ENCODE measurements at places on chromosomes 6 and 20.

DNA sequence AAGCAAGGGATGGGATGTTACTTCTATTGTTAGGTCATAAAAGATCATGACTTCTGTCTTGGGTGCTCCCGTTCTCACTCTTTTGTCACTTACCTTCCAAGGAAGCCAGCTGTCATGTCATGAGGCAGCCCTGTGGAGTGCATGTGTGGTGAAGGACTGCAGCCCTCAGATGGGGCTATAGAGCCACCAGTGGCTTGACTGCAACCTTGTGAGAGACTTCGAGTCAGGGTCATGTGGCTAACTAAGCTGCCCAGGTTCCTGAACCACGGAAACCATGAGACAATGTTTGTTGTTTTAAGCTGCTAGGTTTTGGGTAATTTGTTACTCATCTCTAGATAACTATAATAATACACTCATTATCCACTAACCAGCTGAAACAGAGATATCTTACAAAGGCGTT lies 477.1 kb downstream of the BTBD3 start:
- no peak for DNase-seq

DNA sequence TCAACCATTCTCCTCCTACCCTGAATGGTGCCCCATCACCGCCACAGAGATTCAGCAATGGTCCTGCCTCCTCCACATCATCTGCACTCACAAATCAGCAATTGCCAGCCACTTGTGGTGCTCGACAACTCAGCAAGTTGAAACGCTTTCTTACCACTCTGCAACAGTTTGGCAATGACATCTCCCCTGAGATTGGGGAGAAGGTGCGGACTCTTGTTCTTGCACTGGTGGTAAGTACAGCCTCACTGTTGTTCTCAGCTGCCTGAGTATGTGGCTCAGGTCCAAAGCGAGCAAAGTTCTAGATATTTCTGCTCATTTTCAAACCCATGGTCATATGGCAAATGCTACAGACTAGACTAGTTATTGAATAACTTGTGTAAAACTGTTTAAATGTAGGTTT lies 51.0 kb upstream of the C20orf144 start:
- no peak for DNase-seq

DNA sequence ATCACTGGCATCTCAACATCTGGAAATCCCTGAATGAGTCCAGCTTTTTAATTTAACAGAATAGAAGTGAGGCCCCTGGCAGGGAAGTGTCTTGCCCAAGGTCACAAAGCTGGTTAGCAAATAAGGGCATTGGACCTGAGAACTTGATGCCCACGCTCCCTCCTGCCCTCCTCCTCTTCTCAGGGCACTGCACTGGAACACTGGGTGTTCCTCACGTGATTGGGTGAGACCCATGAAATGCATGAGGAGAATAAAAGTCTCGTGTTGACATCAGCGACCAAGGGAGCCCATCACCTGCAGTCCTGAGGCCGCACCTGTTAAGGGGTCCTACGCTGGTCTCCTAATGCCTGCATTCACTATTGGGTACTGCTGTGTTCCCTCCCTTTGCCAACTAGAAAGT lies 7.4 kb downstream of the FAM50B start:
- DNase-seq, result no peak

DNA sequence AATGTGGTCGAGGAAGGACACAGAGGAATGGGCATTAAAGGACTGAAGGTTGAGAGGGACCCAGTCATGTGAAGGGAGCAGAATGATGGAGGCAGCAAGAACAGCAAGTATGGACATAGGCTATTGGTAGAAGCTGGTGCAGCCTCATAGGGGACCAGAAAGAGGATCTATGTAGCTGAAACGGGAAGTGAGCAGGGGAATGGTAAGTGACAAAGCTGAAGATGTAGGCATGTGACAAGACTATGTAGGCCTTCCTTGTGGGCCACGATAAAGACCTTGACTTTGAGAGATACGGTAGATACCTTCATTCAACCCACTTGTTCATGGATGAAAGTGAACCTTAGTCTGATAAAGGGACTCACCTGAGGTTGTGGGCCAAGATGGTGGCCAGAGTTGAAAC lies 3.5 kb downstream of the CTNNBL1 start:
- no peak for DNase-seq

- DNase-seq, result no peak
These were observed 100.8 kb upstream of the GPR6 start for GRCh38 chr6:109877028-109878004.

- peak; percentile 80 for DNase-seq
These were observed 78.7 kb upstream of the BTN3A2 start for GRCh38 chr6:26286168-26286877.

GRCh38 chr20:46955601-46956556 lies 61.2 kb downstream of the EYA2 start:
- DNase-seq, result no peak

GRCh38 chr20:48603819-48604405 lies 223.9 kb downstream of the PREX1 start:
- peak; percentile 37 for DNase-seq

- DNase-seq, result no peak
These were observed 414.3 kb downstream of the KIF16B start for GRCh38 chr20:16158976-16159286.

DNA sequence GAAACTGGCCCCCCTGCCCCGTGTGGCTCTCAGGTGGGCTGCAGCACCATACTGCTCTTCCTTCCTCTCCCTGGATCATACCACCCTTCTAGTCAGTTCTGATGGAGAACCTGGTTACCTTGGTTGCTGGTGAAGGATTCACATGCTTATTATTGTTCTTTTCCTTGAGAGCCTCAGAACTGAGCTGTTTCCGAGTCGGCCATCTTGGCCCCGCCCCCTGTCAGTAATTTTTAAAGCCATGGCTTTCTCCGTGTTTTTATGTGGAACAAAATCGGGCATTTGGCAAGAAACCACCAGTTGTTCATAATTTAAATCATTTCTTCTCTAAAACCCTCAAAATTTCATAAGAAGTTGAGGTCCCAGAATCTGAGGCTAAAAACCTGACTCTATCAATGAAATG lies 493.8 kb downstream of the NKAIN2 start:
- no peak for DNase-seq

DNA sequence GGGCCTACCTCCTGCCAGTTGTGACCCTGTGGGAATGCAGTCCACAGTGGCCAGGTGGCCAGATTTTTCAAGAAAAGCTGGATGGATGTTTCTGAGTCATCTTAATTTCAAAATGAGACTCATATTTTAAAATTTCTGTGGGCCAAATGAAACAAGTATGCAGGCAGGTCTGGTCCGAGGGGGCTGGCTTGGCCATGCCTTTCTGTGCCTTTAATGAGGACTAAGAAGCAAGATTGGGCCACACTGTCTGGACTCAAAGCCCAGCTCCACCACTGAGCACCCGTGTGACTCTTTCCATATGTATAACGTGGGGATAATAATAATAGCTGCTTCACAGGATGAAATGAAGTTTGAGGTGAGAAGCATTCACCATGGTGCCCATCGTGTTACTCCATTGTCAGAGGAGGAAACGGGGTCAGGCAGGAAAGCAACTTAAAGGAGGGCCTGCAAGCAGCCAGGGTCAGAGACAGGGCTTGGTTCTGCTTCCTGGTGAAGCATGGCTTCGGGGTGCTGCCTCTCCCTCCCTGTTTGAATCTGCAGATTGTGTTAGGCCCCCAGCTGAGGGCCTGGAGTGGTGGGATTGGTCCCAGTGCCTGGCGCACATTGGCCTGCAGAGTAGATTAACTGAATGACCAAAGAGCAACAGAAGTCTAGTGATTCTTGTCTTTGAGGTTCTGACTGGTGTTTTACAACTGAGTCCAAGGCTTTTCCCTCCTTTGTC lies 3.8 kb downstream of the SOX12 start:
- DNase-seq, result no peak

GRCh38 chr6:29011276-29011734 lies 6.2 kb upstream of the ZNF311 start:
- DNase-seq, result no peak

GRCh38 chr6:124676033-124676432 lies 286.2 kb upstream of the RNF217 start:
- DNase-seq, result no peak

GRCh38 chr6:10093282-10093681 lies 321.6 kb downstream of the TFAP2A start:
- DNase-seq, result no peak

DNA sequence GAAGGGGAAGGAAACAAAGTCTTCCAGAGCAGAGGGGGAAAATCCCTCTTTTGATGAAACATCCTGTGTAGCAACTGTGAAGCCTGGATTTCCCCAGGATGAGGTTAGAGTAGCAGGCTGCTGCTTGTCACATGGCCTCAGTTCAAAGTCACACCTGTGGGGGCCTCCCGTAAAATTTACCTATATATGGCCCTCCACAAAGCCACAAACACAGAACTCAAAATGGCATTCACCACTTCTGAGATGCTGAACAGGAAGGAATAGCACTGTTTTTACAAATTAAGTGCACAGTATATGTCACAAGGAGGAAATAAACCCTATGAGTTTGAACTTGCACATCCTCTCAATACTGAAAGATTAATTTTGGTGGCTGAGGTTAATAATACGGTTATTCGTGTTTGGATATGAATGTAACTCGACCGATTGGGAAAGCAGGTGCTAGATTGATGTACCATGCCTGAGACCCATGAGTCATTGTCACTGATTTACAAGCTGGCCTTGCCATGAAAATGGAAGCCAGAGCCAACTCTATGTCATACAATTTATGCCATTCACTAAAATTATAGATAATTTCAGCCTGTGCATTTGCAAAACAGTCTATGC lies 70.6 kb downstream of the SGK1 start:
- no peak for DNase-seq

- DNase-seq, result no peak
These were observed 247.6 kb downstream of the DLL1 start for GRCh38 chr6:170043150-170043819.

- no peak for DNase-seq
These were observed 71.9 kb upstream of the SULF2 start for GRCh38 chr20:47857187-47857568.

GRCh38 chr6:101259505-101259904 lies 134.0 kb upstream of the GRIK2 start:
- no peak for DNase-seq

DNA sequence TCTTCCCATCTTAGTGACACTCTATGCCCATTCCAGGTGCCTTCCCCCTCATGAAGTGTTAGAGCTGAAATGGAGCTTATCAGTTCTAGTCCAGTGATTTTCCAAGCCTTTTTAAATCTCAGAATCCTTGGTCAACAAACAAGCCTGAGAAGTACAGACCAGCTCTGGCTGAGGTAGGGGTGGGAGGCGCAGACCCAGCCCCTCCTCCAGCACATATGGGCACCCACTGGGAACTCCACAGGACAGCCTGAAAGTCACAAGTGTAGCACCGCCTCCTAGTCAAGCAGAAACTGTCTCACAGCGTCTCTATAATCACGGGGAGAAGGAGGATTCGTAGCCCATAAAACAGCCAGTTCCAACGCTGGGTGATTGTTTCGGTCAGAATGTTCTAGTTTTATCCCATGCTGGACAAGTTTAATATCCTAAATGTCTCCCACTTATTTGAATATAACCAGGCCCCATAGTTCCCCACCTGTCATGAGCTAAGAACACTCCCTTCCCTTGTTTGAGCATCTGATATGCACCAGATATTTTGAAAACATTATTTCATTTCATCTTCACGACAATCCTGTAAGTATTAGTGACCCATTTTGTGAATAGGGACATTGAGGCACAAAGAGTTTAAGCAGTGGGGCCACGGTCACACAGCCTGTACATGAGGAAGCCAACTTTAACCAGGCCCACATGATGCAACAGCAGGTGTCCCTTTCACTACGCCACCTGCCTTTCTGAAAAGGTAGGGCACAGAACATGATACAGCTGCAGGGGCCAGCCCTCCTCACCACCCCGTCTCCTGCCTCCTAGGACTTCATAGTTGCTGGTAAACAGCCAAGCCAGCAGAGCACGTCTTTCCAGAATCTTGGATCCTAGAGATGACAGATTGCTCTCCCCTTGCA lies 40.1 kb downstream of the TRAF3IP2 start:
- DNase-seq, result no peak

GRCh38 chr6:41451039-41451438 lies 95.1 kb upstream of the FOXP4 start:
- no peak for DNase-seq

DNA sequence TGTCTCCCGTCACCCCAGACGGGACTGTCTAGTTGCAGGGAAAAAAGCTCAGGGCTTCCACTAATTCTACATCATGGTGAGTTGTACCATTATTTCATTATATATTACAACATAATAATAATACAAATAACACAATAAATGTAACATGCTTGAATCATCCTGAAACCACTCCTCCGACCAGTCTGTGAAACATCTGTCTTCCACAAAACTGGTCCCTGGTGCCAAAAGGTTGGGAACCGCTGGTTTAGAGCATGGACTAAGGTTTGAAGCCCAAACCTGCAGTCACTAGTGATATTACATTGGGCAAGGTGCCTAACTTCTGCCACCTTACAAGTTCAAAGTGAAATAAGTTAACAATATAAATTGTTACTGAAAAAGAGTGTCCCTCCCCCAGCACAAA lies 175.7 kb downstream of the PDE10A start:
- DNase-seq, result no peak
